ENCODE measurements at places on chromosomes 12 and 14. TPM values are rescaled to one million over a fixed set of nuclear protein-coding genes. Genes with fewer than 3 reads are reported as not detected.
A peak's percentile ranks its signal among the peaks of the same experiment; 100 is the strongest.

DNA sequence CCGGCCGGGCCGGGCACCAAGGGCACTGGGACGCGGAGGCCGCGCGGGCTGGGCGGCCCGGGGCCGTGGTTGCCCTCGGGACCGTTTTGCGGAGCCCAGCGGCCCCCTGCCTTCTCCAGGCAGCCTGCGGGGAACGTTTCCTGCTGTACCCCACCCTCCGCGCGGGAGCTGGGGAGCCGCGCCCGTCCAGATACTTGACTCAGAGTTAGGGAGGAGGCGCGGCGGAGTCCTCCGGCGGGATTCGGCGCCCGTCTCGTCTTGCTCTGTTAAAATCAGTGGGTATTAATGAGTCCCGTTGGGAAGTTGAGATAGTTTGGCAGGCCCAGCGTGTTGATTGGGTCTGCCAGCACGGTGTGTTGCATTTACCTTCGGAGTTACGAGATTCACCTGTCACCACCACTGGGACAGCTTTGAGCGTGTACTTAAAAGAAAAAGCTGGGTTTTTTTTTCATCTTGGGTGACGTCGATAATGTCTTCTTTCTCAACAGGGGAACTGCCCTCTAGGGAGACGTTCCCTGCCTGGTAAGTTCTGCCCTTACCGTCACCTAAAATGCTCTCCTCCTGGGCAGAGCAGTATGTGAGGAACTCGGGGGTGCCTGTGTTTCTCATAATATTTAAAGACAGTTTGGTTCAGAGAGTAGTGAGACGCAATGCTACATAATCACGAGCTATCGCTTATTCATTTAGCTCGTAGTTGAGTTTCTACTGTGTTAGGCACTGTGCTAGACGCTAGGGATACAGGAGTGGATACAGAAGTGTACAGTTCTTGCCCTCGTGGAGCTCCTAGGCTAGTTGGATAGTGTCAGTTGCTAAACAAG lies 596 bp downstream of the DLST start:
- peak overlapping the region; percentile 75 for H3K4me3 ChIP-seq
- peaks cover 55% of the 10 kb centered on the region for H3K4me1 ChIP-seq
- peaks cover 24% of the 10 kb centered on the region for H3K36me3 ChIP-seq
- H3K27me3 ChIP-seq: no peaks in the 10 kb centered on the region

- no peak overlapping the region for H3K27ac ChIP-seq
- H3K36me3 ChIP-seq: no peaks in the 10 kb centered on the region
- DNase-seq: no peak
- H3K27me3 ChIP-seq: no peaks in the 10 kb centered on the region
- H3K4me3 ChIP-seq: no peak overlapping the region
- H3K4me1 ChIP-seq: no peaks in the 10 kb centered on the region
Observed at GRCh38 chr14:81886588-81886987, 352.9 kb upstream of the SEL1L start.

- no peak for DNase-seq
- no peaks in the 10 kb centered on the region for H3K27me3 ChIP-seq
- H3K4me1 ChIP-seq: peaks cover 23% of the 10 kb centered on the region
- H3K27ac ChIP-seq: no peak overlapping the region
- no peak overlapping the region for H3K4me3 ChIP-seq
Observed at GRCh38 chr12:45575823-45576475, 153.6 kb upstream of the ARID2 start.

- H3K27ac ChIP-seq: peak overlapping the region; percentile 96
- no peaks in the 10 kb centered on the region for H3K27me3 ChIP-seq
- H3K4me3 ChIP-seq: no peak overlapping the region
- peak; percentile 98 for DNase-seq
- H3K36me3 ChIP-seq: no peaks in the 10 kb centered on the region
Observed at GRCh38 chr14:50013198-50013918, 103.0 kb downstream of the VCPKMT start.

DNA sequence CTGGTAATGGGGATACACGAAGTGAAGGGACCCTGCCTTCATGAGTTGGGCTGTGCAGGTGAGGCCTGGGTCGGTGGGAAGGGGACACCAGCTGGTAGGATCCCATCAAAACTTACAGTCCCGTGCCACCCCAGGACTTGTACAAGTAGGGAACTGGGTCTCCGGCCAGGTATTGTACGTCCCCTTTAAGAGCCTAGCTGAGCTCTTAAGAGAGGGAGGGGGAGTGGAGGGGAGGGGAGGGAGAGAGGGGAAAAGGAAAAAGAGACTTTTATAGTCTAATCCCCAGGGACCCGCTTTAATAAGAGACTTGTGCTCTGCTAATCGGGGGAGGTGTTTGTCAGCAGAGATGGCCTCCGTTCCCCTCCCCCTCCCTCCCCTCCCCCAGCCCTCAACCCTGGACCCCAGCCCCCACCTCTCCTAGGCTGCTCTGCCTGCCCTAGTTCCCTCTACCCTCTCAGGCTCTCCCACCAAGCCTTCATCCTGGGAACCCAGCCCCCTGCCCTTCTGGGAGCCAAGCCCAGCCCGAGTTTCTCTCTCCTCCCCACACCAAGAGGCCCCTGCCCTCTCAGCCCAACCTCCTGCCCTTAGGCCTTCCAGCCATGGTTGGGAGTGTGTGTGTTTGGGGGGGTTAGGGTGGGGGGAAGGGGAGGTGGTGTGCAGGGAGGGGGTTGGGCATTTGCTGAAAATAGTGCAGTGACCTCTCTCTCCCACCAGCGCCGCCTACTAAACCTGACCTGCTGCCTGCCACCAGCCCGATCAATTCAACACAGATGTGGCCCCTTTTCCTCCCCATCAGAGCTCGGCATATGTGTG lies 2.6 kb downstream of the GDF11 start:
- no peaks in the 10 kb centered on the region for H3K27me3 ChIP-seq
- H3K4me3 ChIP-seq: no peak overlapping the region
- no peak overlapping the region for H3K27ac ChIP-seq
- H3K36me3 ChIP-seq: no peaks in the 10 kb centered on the region
- H3K4me1 ChIP-seq: peaks cover 12% of the 10 kb centered on the region
- DNase-seq: no peak

DNA sequence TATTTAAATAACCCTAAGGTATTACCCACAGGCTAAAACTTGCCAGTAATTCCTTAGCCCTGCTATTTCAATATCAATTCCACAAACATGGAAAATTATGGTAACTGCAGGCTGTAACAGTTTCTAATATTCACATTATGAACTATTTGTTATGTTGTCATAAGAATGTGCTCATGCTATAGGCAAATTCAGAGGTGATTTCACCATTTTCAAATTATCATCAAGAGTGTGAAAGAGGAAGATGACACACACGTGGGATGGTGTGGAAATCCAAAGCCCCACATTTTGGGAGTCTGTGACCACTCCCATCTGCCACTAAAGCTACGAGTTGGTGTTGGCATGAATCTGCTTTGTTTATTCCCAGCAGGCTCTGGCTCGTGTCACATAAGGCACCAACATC lies 5.9 kb upstream of the MYO1A start:
- H3K27me3 ChIP-seq: peaks cover 7% of the 10 kb centered on the region
- no peak for DNase-seq
- no peak overlapping the region for H3K4me3 ChIP-seq
- peaks cover 6% of the 10 kb centered on the region for H3K36me3 ChIP-seq
- no peaks in the 10 kb centered on the region for H3K4me1 ChIP-seq

DNA sequence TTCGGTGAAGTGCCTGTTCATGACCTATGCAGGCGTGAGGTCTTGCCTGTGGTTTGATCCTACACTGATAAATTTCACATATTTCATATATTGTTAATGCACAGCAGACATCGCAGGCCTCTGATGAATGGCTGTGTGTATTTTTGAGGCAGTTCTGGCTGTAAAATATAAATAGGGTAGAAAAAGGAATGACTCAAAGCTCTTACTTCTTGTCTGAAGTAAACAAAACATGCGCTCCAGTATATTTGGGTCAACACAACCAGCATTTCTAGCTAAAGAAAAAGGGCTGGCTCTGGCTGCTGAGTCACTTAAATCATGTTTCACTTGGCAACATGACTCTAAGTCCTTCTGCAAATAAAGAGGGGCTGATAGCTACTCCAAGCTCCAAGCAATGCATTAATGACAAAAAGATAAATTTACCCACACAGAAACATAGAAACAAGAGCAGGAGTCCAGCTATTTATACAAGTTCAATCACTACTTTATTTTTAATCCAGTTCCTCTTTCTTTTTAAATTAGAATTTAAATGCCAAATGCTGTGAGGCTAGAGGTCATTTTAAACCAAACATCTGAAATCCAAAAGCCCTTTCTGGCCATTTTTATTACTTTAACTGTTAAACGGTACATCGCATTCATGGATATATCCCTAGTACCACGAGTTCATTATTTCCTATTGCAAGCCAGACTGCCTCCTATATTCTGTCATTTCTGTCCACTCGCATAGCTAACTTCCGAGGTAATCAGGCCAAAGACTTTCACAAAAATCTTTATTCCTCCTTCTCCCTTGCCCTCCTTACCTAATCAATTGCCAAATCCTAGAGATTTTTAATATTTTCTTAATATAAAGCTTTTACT lies 54.3 kb upstream of the TMCC3 start:
- no peak overlapping the region for H3K4me3 ChIP-seq
- DNase-seq: peak; percentile 32
- H3K27me3 ChIP-seq: no peaks in the 10 kb centered on the region
- H3K4me1 ChIP-seq: peaks cover 26% of the 10 kb centered on the region
- no peaks in the 10 kb centered on the region for H3K36me3 ChIP-seq
- peak overlapping the region; percentile 63 for H3K27ac ChIP-seq

DNA sequence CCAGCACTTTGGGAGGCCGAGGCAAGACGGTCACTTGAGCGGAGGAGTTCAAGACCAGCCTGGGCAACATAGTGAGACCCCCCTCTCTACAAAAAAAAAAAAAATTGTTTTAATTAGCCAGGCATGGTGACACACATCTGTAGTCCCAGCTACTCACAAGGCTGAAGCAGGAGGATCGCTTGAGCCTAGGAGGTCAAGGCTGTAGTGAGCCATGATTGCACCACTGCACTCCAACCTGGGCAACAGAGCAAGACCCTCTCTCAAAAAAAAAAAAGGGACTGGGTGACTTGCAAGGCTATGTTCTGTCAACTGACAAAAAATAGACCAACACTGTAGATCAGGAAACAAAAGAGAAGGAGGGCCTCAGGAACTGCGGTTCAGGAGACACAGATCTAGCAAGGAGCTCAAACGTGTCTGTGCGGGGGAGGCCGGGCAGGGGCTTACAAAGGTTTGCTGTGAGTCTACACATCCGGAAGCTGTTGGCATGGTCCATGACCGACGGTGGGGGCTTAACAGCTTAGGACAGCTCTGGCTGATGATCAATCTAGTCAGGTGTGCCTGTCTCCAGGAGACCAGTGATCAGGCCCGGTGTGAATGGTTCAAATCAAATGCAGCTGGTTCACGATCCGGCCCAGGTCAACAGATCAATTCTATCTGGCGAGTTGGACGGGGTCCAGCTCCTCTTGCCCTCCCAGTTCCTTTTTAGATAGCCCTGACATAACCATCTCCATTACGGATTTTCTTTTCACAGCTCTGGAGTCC lies 31.7 kb upstream of the INF2 start:
- no peak for DNase-seq
- H3K27ac ChIP-seq: no peak overlapping the region
- no peaks in the 10 kb centered on the region for H3K36me3 ChIP-seq
- no peaks in the 10 kb centered on the region for H3K4me1 ChIP-seq
- H3K4me3 ChIP-seq: no peak overlapping the region

DNA sequence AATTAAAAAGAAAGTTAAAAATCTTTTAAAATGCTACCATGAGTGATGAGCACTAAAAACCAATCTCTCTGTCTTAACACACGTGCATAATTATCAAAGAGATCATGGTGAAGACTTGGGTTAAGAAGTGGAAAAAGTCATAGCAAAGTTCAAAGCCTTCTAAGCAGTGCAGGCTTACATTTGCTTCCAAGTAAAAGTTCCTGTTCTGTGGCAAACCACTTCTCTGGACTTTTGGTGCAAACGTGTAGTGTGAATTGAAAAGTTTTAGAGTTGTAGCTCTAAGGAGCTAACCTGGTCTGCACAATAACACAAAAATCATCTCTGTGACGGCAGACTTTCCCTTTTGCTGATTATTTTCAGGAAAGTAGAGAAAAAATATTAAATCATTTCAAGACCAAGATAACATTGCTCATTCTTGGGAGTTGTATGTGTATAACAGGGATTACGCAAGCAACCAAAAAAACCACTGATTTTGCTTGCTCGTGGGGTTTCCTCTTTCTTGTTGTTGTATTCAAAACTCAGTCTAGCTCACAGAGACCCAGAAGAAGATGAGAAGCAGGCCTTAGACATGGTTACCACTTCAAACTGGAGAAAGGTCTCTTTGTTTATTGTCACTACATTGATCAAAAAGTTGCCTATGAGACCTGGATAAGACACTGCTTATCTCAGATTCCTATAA lies 2.3 kb upstream of the GLIPR1 start:
- H3K27me3 ChIP-seq: no peaks in the 10 kb centered on the region
- H3K36me3 ChIP-seq: no peaks in the 10 kb centered on the region
- H3K4me3 ChIP-seq: no peak overlapping the region
- no peak for DNase-seq
- no peak overlapping the region for H3K27ac ChIP-seq

GRCh38 chr12:20463913-20464524 lies 95.7 kb downstream of the PDE3A start:
- no peak for DNase-seq
- H3K4me1 ChIP-seq: no peaks in the 10 kb centered on the region
- no peaks in the 10 kb centered on the region for H3K27me3 ChIP-seq
- no peak overlapping the region for H3K27ac ChIP-seq

- no peaks in the 10 kb centered on the region for H3K36me3 ChIP-seq
- H3K27ac ChIP-seq: no peak overlapping the region
- peaks cover 78% of the 10 kb centered on the region for H3K27me3 ChIP-seq
Observed at GRCh38 chr14:104434214-104435076, 145.1 kb upstream of the C14orf180 start.

- H3K4me1 ChIP-seq: no peaks in the 10 kb centered on the region
- H3K4me3 ChIP-seq: no peak overlapping the region
- no peaks in the 10 kb centered on the region for H3K36me3 ChIP-seq
- H3K27ac ChIP-seq: no peak overlapping the region
- no peak for DNase-seq
- no peaks in the 10 kb centered on the region for H3K27me3 ChIP-seq
Observed at GRCh38 chr12:104742551-104743201, 215.4 kb downstream of the SLC41A2 start.

- peaks cover 8% of the 10 kb centered on the region for H3K36me3 ChIP-seq
- H3K27me3 ChIP-seq: no peaks in the 10 kb centered on the region
- DNase-seq: no peak
- 0 out of 2 replicates have a peak, but pooled peaks cover 6% of the 10 kb centered on the region for H3K4me1 ChIP-seq
- H3K4me3 ChIP-seq: no peak overlapping the region
- H3K27ac ChIP-seq: peak overlapping the region; percentile 1
Observed at GRCh38 chr12:95083471-95083870, 10.1 kb upstream of the NR2C1 start.

- no peaks in the 10 kb centered on the region for H3K27me3 ChIP-seq
- no peak overlapping the region for H3K27ac ChIP-seq
- no peaks in the 10 kb centered on the region for H3K4me1 ChIP-seq
Observed at GRCh38 chr12:101488469-101488868, 13.3 kb downstream of the SPIC start.

TEX52 gene
- total RNA-seq: not detected

PPM1A gene
- total RNA-seq: 60.9 TPM

SLC17A8 gene
- total RNA-seq: not detected

KLHL33 gene
- total RNA-seq: 0.11 TPM

FZD10 gene
- total RNA-seq: not detected

GLS2 gene
- total RNA-seq: 2.9 TPM

ZDHHC22 gene
- total RNA-seq: not detected

SRRM4 gene
- not detected for total RNA-seq

SAV1 gene
- 40.7 TPM for total RNA-seq

DENND5B gene
- 9.2 TPM for total RNA-seq

IPO8 gene
- 75.0 TPM for total RNA-seq

All from PC-9 (cell line).